ENCODE measurements at places on chromosomes 6 and 20.

DNA sequence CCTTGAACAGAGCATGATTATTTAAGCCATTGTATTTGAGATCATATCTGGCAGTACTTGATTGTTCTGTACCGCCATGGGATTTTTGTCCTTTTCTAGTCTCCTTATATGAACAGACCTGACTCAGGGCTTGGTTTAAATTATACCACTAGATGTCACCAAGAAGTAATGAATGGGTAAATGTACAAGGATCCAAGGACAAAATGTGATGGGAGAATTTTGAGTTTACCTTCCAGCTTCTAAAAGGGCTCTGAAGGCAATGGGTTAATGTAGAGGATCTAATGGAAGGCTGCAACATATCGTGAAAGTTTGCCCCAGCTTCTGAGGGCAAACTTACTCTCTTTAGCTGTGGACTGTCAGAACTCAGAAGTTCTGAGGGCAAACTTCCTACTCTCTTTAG lies 12.0 kb downstream of the RNF8 start:
- H3K36me3 ChIP-seq = peaks cover 54% of the 10 kb centered on the region
- no peaks in the 10 kb centered on the region for H3K4me1 ChIP-seq
- H3K27ac ChIP-seq = no peak overlapping the region
- H3K27me3 ChIP-seq = no peaks in the 10 kb centered on the region
- H3K4me3 ChIP-seq = no peak overlapping the region

DNA sequence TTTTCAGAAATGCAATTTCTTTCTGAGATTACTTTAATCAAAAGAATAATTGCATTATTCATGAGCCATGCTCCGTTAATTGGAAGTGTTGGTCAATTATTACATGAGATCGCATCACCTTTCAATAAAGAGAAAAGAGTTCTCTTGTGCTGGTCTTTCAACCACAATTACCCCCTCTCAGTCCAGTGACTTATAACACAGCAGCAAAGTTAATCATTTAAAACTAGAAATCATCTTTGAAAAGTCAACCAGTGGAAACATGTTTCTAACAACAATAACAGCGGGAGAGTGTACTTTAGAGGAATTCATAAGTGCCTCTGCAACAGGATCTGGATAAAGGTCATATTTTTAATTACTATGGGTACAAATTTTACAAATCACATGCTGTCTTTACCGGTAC lies 384.4 kb upstream of the AGPAT4 start:
- H3K4me3 ChIP-seq = no peak overlapping the region
- no peaks in the 10 kb centered on the region for H3K36me3 ChIP-seq
- no peak overlapping the region for H3K27ac ChIP-seq

DNA sequence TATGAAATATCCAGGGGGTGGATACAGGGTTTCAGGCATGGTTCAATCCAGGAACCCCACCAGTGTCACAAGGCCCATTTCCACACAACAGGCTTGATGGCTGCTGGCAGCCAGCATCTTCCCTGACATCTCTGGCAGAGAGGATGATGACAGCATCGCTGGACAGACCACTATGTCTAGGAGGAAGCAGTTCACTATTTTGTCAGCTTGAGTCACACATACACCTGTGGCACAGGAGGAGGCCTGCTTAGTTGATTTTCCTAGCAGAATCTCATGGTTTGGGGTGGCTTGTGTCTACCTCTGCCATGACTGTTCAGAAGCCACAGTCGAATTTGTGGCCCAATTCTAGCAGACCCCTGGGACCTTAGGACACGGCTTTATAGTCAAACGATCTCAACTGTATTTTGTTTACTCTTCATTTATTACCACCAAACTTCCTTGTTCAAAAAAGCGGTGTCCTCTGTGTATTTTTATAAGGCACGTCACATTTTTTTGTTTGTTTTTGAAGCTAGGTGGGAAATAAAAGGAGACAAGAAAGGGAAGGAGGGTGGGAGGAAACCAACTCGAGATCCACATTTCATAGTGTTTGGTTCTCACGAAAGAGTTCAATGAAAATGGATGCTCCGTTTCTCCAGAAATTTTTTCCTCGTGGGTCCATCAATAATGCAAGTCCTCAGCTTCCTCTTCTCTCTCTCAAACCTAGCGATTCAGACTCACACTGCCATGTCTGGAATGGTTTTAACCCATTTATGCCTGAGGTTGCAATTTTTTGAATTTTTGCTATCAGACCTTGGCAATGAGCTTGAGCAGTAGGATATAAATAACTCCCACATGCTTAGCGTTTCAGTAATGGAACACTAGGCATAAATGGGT lies 94.4 kb downstream of the TOX2 start:
- no peaks in the 10 kb centered on the region for H3K4me1 ChIP-seq
- no peak overlapping the region for H3K27ac ChIP-seq
- H3K4me3 ChIP-seq = no peak overlapping the region
- DNase-seq = no peak

GRCh38 chr6:26311012-26311384 lies 54.0 kb upstream of the BTN3A2 start:
- H3K36me3 ChIP-seq = no peaks in the 10 kb centered on the region
- no peaks in the 10 kb centered on the region for H3K27me3 ChIP-seq
- no peak for DNase-seq
- H3K4me1 ChIP-seq = peaks cover 11% of the 10 kb centered on the region
- H3K4me3 ChIP-seq = no peak overlapping the region
- no peak overlapping the region for H3K27ac ChIP-seq

DNA sequence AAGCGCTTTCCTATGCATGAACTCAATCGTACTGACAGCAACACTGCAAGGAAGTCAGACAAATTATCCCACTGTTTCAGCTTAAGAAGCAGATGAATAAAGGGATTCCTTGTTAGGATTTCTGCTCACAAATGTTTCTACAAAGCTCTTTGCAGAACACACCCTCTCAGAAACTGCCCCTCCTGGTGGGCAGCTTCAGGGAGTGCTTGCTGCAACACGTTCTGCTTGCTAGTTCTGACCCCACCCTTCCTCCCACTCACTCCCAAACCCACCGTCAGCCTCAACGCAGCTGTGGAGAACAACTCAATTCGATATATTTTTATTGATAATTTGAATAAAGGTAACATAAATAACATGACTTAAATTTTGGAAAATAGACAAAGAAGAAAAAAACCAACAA lies 250.8 kb upstream of the PRDM1 start:
- H3K36me3 ChIP-seq = no peaks in the 10 kb centered on the region
- H3K4me1 ChIP-seq = peaks cover 14% of the 10 kb centered on the region
- no peak for DNase-seq
- H3K27ac ChIP-seq = no peak overlapping the region
- no peaks in the 10 kb centered on the region for H3K27me3 ChIP-seq
- no peak overlapping the region for H3K4me3 ChIP-seq

DNA sequence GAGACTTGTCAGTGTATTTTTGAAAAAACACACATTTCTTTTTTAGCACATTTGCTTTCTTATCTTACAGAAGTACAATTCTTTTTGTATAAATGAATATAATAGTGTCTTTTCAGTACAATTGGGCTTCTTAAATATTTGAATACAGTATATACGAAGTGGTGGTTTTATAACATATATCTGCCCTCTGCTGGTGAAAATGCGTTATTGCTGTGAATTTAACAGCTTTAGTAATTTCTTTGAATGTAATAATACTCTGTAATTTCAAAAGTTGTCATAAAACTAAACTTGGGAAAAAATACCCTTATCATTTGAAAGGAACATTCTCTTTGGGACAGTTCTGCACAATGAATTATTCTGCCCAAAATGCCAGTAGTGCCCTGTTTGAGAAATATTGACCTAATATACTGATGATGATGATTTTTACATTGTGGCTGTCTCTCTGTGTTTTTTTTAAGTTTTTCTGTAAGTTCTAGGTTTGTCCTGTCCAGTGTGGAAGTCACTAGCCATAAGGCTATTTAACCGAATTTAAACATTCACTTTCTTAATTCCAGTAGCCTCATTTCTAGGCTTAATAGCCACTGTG lies 19.0 kb downstream of the SMAP1 start:
- no peaks in the 10 kb centered on the region for H3K36me3 ChIP-seq
- H3K27ac ChIP-seq = no peak overlapping the region
- DNase-seq = no peak
- H3K4me1 ChIP-seq = peaks cover 30% of the 10 kb centered on the region
- no peak overlapping the region for H3K4me3 ChIP-seq

DNA sequence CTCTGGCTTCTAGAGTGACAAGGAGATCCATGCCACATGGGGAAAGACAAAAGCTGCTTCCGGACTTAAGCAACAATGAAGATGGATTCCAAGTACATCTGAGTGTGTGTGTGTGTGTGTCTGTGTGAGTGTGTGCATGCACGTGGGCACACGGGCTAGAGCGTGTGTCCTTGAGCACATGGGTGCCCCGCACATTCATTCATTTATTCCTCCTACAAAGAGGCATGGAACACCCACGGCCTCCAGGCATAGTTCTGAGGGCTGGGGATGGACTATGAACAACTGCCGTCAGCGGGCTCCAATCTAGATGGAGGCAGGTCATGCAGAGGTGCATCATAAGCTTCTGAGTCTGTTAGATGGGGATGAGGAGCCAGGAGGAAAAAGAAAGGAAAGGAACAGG lies 49.1 kb downstream of the GRM4 start:
- peaks cover 58% of the 10 kb centered on the region for H3K27me3 ChIP-seq
- no peak for DNase-seq
- H3K4me1 ChIP-seq = peaks cover 6% of the 10 kb centered on the region
- H3K36me3 ChIP-seq = no peaks in the 10 kb centered on the region

- peak overlapping the region; percentile 87 for H3K27ac ChIP-seq
- peaks cover 10% of the 10 kb centered on the region for H3K36me3 ChIP-seq
- DNase-seq = no peak
- H3K4me3 ChIP-seq = no peak overlapping the region
These were observed 20.5 kb downstream of the PERP start for GRCh38 chr6:138086573-138087196.

GRCh38 chr6:42017021-42017643 lies 33.2 kb upstream of the TAF8 start:
- no peak overlapping the region for H3K27ac ChIP-seq
- no peak for DNase-seq
- H3K36me3 ChIP-seq = no peaks in the 10 kb centered on the region
- no peaks in the 10 kb centered on the region for H3K27me3 ChIP-seq

DNA sequence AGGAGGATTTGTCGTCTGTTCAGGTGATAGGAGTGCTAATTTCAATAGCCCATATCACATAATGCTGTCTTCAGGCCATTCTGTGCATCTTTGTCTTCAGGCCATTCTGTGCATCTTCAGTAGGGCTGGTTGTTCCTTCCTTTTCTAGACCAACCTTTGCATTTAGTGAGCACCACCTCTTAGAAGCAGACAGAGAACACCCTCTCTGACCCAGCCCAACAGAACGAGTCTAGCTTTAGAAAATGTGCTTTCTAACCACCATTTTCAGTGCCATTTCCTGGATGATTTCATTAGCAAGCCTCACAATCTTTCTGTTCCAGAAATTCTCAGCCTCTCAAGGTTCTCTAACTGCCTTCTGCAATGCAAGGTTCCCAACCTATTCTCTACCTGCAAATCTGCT lies 215.3 kb upstream of the KCNQ5 start:
- H3K4me1 ChIP-seq = no peaks in the 10 kb centered on the region
- no peak overlapping the region for H3K4me3 ChIP-seq
- H3K27me3 ChIP-seq = no peaks in the 10 kb centered on the region
- no peak for DNase-seq
- H3K36me3 ChIP-seq = no peaks in the 10 kb centered on the region

DNA sequence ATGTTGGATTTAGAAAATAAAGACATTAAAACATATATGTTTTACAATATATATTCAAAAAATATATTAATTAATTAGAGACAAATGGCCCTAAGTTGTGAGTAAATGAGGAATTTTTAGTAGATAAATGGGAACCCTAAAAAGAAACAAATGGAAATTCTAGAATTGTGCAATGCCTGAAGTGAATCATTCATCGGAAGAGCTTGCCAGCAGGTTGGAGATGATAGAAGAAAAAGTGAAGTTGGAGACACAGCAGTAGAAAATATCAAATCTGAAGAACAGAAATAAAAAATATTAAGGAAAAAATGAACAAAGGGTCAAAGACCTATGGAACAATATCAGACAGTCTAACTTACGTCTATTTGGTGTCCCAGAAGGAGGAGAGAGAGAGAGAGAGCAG lies 109.4 kb upstream of the NEDD9 start:
- H3K4me3 ChIP-seq = no peak overlapping the region
- no peaks in the 10 kb centered on the region for H3K36me3 ChIP-seq
- no peaks in the 10 kb centered on the region for H3K27me3 ChIP-seq
- H3K4me1 ChIP-seq = no peaks in the 10 kb centered on the region
- no peak for DNase-seq

GRCh38 chr6:82015043-82015442 lies 232.5 kb downstream of the IBTK start:
- peaks cover 33% of the 10 kb centered on the region for H3K4me1 ChIP-seq
- no peak for DNase-seq
- no peaks in the 10 kb centered on the region for H3K36me3 ChIP-seq
- no peaks in the 10 kb centered on the region for H3K27me3 ChIP-seq
- no peak overlapping the region for H3K4me3 ChIP-seq

- no peaks in the 10 kb centered on the region for H3K4me1 ChIP-seq
- H3K4me3 ChIP-seq = no peak overlapping the region
- H3K27ac ChIP-seq = no peak overlapping the region
- no peak for DNase-seq
- no peaks in the 10 kb centered on the region for H3K36me3 ChIP-seq
These were observed 47.1 kb upstream of the SMLR1 start for GRCh38 chr6:130780122-130780521.

GRCh38 chr6:168686029-168686738 lies 245.2 kb downstream of the SMOC2 start:
- no peaks in the 10 kb centered on the region for H3K27me3 ChIP-seq
- H3K4me3 ChIP-seq = no peak overlapping the region
- no peaks in the 10 kb centered on the region for H3K4me1 ChIP-seq

GRCh38 chr6:14118091-14118439 lies 493 bp downstream of the CD83 start:
- H3K36me3 ChIP-seq = no peaks in the 10 kb centered on the region
- DNase-seq = no peak
- H3K4me3 ChIP-seq = peak overlapping the region; percentile 46
- peaks cover 15% of the 10 kb centered on the region for H3K4me1 ChIP-seq
- H3K27me3 ChIP-seq = no peaks in the 10 kb centered on the region
- no peak overlapping the region for H3K27ac ChIP-seq

DNA sequence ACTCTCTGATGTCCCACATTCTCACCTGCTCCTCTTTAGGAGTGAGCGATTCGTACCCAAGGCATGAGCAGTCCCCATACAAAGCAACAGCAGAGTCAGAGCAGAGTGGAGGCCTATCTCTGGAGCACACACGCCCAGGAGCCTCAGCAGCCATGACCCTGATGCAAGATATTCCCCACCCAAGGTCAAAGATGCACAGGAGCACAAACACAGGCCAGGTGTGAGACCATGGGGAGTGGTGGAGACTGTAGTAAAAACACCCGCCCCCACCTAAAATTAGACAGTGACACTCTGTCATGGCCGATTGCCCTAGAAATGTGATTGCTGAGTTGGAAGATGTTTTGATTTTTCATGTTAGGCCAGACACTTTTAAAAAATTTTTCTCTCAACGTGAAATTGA lies 21.4 kb downstream of the RRBP1 start:
- H3K27me3 ChIP-seq = no peaks in the 10 kb centered on the region
- DNase-seq = no peak
- peaks cover 30% of the 10 kb centered on the region for H3K4me1 ChIP-seq
- H3K27ac ChIP-seq = peak overlapping the region; percentile 59
- H3K36me3 ChIP-seq = peaks cover 22% of the 10 kb centered on the region
- no peak overlapping the region for H3K4me3 ChIP-seq

GRCh38 chr6:7112741-7113313 lies 5.1 kb downstream of the RREB1 start:
- no peaks in the 10 kb centered on the region for H3K27me3 ChIP-seq
- peak overlapping the region; percentile 0 for H3K27ac ChIP-seq
- H3K36me3 ChIP-seq = no peaks in the 10 kb centered on the region
- no peak overlapping the region for H3K4me3 ChIP-seq
- H3K4me1 ChIP-seq = peaks cover 64% of the 10 kb centered on the region

All from suprapubic skin (tissue), 4 donors.